Type B pancreatic cell (in vitro differentiated cells): ENCODE measurements at places on chromosomes 5 and 9.
A peak's percentile ranks its signal among the peaks of the same experiment; 100 is the strongest.

GRCh38 chr9:114861922-114862605 lies 56.2 kb upstream of the TNFSF15 start:
- no peak for DNase-seq

- no peak for DNase-seq
These were observed 20.6 kb upstream of the CYLC2 start for GRCh38 chr9:102974530-102974929.

DNA sequence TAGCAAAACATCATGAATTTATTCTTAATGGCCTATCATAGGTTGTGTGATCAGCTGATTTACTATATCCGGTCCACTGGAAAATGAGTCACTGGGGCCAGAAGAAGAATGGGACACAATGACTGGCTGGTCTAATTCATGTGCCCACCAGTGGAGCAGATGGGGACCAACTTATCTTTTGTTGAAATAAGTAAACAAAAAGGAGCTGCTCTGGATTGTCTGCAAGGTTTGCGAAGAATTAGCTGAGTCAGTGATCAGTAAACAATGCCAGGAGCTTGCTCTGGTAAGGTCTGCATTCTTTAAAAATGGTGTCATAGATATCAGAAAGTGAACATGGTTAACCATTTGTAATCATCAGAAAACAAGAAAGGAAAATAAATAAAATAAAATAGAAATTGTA lies 128.0 kb downstream of the RASEF start:
- no peak for DNase-seq

DNA sequence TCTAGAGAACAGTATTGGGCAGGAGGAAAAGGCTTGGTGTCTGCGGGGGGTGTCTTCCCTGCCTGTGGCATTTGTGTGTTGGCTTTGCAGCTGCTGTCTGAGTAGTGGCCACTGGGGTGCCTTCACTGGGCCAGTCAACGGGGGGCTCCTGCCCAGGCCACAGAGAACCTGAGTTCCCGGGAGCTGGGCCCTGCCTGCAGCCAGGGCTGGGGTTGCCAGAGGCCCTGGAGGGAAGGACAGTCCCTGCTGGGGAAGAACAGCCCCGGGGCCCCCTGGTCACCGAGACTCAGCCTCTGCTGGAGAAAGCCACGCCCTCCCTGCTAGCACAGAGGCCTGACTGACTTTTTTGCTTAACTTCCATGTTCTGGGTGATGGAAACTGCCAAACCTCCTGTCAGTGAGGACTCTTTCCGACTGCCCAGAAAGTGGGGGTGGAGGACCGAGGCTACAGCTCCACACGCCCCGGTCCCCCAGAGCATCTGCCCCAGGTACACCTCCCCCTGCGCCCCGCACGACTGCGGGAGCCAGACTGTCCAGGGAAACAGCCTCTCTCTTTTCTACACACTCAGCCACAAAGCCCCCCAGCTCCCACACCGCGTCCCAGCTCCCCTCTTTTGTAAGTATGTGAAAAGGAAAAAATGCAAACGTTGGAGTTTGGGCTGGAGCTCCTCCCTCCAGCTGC lies 133.4 kb downstream of the DAB2IP start:
- peak; percentile 64 for DNase-seq

GRCh38 chr9:94983552-94983951 lies 257.1 kb downstream of the AOPEP start:
- no peak for DNase-seq

DNA sequence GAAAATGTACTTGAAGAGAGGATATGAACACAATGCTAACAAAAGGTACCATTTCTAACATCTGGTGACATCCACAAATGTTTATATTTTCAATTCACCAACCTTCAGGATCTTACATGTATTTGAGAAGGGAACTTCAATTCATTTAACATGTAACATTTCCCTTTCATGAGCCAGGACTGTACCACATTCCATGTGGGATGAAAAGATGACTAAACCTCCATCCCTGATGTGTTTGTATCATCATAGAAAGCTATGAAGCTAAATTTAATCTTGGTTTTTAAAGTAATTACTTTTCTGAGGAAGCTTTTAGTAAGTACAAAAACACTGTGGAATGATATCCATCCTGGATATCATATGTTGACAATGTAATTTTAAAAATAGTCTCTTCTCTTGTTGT lies 78.2 kb upstream of the GNA14 start:
- DNase-seq, result no peak
